HEK293T (cell line): ENCODE measurements at places on chromosomes 12 and 14.

- no peak for DNase-seq
These were observed 7.5 kb upstream of the SYNE3 start for GRCh38 chr14:95523815-95524448.

DNA sequence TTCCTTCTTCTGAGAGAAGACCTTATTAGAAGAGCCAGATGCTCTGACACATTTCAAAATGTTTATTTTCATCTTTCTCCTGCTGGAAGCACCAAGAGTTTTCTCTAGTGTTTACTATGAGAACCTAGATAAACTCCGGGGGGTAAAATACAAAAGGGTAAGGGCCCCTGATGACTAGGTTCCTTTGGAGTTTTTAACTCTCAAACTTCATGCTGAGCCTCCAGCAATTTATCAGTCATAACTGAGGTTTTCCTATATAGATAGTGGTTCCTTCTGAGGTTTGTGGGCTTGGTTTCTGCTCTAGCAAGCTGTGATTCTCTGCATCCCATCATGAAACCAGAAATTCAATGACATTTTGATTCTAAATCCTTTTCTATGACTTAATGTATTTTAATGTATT is 210.9 kb downstream of the LRFN5 start:
- no peak for DNase-seq

DNA sequence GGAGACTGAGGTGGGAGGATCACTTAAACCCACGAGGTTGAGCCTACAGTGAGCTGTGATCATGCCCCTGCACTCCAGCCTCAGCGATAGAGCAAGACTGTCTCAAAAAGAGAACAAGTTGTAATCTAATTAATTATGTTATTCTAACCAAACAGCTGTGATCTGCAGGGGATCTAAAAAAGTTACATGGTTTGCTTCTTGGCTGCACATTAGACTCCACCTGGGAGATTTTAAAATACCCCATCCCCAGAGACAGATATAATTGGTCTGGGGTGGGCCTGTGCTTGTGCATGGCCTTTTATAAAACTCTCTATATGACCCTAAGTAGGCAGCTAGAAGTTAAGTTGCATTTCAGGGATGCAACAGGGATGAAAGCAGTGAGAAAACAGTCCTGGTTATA is 76.7 kb downstream of the SCAF11 start:
- DNase-seq: no peak

DNA sequence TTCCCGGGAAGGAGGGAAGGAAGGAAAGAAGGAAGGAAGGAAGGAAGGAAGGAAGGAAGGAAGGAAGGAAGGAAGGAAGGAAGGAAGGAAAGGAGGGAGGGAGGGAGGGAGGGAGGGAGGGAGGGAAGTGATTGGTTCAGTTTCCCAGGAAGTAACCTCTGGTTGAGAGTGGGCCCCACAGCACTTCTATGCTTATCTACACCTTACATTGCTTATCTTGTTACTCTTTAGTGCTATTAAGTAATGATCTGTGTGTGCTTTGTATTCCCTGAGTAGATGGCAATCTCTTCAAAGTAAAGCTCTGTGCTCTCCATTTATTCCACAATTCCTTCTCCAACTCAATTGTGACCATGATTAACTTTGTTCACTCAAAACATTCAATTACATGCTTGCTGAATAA is 74.6 kb downstream of the SLC38A4 start:
- DNase-seq: no peak

DNA sequence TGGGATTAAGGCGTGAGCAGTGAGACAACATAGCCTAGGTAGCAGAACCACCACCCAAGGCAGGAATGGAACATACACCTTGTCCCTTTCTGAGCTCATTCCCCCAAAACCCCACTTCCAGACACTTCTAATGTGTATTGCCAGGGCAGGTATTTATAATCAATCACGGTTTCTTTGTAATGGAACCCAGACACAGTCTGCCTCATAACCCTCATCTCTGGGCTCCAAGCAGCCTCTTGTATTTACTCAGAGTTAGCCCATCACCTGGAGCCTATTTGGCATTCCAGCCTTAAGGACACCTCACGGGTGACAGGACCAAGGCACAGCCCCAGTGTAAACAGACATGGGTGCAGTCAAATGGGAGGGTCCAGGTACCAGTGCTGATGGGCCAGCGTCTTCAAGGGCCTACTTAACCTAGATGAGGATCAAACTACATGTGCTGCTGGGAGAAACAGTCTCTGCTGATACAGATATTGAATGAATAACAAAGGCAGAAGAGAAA is 2.5 kb upstream of the HIGD1C start:
- no peak for DNase-seq

- DNase-seq: no peak
These were observed 6.9 kb downstream of the MLH3 start for GRCh38 chr14:75044322-75044721.

DNA sequence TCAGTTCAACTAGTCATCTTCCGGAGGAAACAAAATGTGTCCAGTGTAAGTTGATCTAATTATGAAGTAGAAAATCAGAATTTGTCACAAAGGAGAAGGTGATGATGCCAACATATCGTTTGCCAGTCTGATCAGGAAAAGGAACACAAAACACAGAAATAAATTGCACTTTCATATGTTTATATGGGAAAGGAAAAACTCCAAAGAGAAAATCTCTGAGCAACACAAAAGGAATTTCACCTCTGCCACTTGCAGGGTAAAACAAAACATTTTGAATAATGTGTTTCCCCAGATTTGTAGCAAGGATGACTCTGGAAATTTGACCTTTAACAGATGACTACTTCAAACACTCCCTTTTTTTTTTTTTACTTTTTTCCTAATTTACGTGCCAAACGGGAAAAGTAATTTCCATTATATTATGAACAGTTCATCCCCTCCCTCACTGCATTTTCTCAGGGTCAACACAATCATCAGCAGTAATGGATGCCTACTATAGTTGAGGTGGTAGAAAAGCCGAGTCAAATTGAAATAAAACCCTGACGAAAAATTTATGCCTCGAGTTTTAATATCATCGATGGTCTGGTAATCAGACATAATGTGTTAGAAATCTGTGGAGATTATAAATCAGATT is 25.6 kb downstream of the MGAT4C start:
- DNase-seq: no peak

- no peak for DNase-seq
These were observed 4.0 kb downstream of the CHURC1 start for GRCh38 chr14:64918216-64918615.

DNA sequence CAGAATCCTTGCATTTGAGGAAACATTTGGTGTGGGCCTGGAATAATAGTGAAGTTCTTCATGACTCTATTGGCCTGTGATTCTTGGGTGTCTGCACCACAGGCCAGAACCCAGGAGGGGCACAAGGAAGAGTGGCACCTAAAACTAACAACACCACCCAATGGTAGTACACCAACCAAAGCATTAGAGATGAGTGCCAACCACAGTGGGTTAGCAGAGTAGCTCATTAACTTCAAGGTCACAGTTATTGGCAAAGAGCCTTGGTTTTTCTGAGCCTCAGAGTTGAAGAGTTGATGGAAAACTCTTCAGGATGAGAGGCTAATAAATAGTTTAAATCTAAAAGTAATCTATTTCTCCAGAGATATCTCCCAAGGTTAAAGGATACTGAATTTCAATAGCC is 57.0 kb downstream of the HELB start:
- no peak for DNase-seq

DNA sequence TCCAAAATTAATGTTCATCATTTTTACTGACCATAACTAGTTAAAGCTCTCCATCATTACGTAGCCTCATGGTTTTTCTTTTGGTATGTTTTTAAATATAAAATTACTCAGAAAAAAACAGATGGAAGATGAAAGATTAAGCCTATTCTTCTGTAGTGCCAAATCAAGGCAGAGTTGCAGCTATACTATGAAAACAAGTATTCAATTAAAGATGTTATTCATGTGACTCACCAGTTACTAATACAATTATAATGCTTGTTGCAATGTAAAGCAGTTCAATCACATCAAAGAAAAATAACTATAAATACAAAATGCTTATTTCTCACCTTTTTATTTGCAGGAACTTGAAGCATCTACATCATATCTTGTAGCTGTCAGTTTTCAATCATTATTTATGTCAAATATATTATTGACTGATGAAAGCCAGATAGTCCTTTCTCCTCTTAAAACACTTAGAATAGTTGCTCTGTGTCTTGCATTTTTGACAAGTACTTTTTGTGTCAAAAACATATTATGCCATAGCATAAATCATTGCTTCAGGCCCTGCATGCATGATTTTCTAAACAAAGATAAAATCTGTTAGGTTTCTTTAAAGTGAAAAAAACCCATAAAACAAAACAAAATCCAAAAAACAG is 36.0 kb upstream of the TRHDE start:
- no peak for DNase-seq

- DNase-seq: no peak
These were observed 28.1 kb downstream of the ATP6V1D start for GRCh38 chr14:67331368-67332125.

- DNase-seq: no peak
These were observed 182.7 kb downstream of the KICS2 start for GRCh38 chr12:64039281-64039871.

DNA sequence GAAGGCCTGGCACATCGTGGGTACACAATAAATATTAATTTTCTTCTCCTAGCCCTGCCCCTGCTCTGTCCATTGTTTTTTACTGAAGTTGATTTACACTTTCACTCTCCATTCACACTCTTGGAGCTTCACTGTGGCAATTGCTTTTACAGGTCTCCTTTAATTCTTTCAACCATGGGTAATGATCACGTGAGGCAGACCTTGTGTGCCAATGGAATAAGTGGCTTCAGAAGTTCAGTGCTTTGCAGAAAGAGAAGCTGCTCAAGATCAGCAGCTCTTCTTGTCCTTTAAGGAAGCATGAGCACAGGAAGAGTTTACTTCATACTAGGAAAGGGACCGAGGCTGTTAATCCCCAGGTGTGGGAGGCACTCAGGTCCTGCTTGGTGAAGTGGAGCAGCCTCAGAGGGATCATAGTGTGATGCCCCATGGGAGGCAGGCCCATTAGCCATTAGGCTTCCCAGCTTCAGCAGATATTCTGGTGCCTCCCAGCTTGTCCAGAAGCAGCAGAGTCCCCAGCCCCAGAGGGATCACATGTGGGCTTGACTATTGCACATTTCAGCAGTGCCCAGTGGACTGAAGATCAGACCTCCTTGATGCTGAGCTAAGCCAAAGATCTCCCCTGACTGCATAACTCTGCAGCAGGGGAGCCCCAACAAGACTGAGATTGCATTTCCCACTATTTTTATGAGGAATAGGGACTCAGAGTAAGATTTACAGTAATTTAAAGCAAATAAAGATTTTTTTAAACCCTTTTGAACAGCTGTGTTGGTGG is 5.0 kb upstream of the SLC35F4 start:
- no peak for DNase-seq

GRCh38 chr12:63064080-63064479 is 86.9 kb downstream of the AVPR1A start:
- DNase-seq: no peak

DNA sequence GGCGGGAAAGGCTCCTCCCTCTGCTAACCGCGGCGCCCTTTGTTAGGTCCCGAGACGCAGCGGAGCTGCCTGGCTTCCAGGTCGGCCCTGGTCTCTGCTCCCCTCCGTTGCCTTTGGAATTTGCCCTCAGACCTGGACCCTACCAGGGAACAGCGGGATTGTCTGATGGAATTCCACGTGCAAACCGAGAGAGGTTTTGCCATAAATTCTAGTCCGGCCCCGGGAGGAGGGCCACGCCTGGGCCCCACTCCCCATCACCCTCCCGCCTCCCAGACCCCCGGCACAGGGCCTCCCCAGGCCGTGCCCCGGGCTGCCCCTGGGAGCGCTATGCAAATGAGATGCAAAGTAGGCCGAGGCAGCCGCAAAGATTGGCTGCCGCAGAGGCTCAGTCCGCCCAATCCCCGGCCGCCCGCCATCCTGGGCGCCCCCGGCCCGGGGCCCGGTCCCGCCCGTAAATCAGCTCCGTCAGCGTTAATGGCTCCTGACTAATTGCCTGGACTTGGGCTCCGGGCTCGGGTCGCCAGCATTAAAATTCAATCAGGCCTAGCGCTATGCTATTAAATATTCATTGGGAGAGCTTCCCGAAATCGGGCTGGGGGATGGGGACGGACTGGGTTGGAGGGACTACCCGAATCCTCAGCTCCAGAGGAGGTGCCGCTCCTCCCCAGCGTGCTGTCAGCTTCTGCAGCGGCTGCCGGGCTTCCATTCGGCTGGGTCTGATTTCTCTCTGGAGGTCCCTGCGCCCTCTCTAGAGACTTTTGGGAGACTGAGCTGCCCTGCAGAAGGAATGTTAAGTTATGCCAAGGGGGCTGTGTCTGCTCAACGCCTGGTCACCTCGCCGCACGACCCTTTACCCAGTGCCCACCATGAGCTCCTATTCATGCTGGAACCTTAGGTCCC is 15.7 kb upstream of the FIGNL2 start:
- DNase-seq: no peak

- DNase-seq: no peak
These were observed 80.6 kb upstream of the GTF2A1 start for GRCh38 chr14:81301371-81301770.

GRCh38 chr12:23533699-23534098 is 415.8 kb downstream of the SOX5 start:
- DNase-seq: no peak

DNA sequence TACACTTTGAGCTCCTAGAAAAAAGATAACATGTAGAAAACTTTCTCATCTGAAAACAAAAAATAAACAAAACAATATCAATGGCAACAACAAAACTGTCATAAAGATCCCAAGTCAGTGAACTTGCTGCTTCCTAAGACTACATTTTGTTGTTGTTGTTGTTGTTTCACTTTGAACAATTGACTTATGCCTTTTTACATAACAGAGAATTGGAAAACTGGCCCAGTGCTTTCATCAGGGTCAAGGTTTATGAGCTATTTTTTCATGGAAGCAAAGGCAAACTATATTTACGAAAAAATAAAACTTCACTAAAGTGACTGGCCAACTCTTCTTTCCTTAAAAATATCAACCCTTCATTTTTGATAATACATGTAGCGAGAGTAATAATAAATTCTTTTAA is 6.3 kb downstream of the DCN start:
- no peak for DNase-seq

GRCh38 chr12:24902511-24903328 is 46.2 kb downstream of the BCAT1 start:
- DNase-seq: no peak

DNA sequence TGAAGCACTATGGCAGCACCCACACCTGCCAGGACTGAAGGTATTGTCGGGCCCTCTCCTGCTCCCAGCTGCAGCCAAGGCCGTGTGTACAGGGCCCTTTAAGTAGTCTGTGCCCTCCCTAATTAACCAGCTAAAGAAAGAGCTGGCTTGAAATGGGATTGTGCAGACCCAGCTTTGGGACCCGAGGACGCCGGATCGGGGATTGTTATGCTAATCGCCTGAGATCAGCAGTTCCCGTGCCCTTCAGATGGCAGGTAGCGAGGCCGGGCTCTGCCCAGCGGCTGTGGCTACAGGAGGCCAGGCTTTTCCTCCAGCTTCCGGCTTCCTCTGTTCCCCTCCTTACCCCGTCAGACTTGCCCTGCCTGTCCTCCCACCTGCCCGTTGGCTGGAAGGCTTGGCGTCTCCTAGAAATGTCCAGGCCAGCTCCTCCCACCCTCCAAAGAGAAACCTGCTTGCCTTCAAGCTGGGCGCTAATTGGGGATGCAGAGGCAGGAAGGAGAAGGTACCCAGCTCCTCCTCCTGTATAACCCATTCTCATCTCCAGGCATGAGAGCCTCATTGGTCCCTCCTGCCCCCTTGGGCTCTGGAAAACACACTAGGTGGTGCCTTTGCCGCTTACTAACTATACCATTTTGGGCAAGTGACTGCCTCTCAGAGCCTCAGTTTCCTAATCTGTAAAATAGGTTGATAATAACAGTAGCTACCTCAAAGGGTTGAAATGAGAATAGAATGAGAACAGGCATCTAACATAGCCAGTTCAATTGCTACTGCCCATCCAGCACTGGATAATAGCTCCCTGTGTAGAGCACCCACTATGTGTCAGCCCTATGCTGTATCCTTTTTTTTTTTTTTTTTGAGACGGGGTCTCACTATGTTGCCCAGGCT is 25.8 kb upstream of the MSI1 start:
- DNase-seq: no peak
